ENCODE measurements at places on chromosomes 11 and 22. TPM values are rescaled to one million over a fixed set of nuclear protein-coding genes. Genes with fewer than 3 reads are reported as not detected.
A peak's percentile ranks its signal among the peaks of the same experiment; 100 is the strongest.

POLA2 gene
- polyA plus RNA-seq = 18.4 TPM

DNA sequence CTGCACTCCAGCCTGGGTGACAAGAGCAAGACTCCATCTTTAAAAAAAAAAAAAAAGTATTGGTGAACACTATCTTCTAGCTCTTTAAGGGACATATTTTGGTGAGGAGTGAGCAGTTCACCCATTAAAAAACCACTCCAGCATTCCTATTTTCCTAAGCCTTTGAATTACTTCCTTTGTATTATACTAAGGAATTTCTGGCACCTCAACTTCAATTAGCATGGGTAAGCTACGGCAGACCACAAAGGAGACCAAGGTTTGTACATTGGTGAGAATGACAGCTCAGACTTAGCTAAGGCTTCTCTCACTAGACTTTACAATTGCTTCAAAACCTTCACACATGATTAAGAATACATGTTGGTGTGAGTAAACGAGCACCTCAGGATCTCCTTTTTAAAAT is 57.0 kb upstream of the BIRC3 start:
- no peak for DNase-seq

DNA sequence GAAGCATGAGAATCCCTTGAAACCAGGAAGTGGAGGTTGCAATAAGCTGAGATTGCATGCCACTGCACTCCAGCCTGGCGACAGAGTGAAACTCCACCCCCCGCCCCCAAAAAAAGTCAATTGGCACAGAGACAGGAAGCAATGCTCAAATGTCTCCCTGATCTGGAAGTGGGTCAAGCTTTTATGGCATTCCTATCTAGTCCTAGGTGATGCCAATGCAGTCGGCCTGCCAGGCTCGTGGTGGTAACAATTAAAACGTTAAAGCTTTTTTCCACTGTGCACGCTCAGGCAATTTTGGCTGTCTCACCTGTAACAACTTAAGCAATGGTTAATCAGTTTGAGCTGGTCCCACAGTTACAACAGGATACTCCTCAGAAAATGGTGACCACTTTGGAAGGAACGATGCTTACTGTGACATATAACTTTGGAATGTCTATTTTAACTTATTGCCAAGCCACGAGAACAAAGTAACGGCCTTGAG is 18.9 kb upstream of the PISD start:
- no peak for DNase-seq

DNA sequence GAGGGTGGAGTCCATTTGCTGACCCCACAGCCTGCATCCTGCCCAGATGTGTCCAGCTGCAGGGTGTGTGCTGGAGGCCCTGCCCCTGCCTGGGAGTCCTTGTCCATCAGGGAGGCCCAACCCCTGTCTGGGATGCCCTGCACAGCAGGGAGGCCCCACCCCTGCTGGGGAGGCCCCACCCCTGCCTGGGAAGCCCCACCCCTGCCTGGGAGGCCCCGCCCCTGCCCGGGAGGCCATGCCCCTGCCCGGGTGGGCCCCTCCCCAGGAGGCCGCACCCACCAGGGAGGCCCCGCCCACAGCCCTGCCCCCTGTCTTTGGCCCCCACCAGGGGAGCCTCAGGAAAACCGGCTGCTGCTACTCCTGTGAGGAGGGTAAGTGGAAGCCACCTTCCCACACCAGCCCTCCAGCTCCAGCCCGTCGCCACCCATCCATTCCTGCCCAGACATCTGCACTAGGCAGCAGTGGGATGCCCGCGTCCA is 37.2 kb downstream of the MUC5B start:
- DNase-seq = peak; percentile 91

GRCh38 chr11:74957937-74958629 is 9.0 kb downstream of the SPCS2 start:
- no peak for DNase-seq

DNA sequence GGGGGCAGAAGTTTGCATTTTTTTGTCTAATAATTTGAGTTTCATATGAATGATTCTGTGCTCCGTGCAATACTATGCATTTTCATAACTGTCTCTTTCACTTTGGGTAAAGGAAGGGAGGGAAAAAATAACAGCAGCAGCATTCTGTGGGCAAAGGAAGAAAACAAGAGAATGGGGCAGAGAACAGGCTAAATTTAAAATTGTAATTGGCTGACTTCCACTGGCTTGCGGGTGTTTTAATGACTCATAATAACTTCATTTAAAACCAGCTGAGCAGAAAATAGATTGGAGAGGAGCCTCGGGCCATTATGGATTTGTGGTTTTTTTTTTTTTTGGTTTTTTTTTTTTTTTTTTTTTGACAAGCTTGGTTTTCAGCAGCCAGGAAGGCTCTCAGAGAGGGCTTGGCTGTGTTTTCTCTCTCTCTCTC is 107.4 kb downstream of the ZBTB16 start:
- DNase-seq = no peak

CBLIF gene
- polyA plus RNA-seq = not detected

ACTN3 gene
- 0.03 TPM for polyA plus RNA-seq

DNA sequence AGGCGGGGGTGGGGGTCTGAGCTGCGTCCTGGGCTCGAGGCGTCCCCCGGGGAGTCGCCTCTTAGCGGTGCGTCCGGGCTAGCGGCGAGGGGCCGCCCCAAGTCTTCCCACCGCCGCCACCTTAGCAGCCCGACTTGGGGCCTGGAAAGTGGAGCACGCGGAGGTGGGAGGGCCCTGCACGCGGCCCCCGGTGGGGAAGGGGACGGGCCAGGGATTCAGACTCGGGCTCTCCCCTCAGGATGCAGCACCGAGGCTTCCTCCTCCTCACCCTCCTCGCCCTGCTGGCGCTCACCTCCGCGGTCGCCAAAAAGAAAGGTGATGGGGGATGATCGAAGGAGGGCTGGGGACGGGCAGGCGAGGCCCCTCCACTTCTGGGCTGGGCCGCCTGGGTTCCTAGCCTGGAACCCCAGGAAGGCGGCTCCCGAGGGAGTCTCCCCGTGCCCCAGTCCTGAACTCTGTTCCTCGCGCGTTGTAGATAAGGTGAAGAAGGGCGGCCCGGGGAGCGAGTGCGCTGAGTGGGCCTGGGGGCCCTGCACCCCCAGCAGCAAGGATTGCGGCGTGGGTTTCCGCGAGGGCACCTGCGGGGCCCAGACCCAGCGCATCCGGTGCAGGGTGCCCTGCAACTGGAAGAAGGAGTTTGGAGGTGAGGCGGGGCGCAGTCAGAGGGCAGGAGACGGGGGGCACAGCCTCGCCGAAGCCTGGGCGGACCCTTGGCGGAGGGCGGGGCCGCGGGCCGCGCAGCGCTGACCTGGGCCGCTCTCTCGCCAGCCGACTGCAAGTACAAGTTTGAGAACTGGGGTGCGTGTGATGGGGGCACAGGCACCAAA is 563 bp downstream of the MDK start:
- DNase-seq = peak; percentile 82

GRCh38 chr11:124482362-124483147 is 37.1 kb upstream of the OR8B8 start:
- no peak for DNase-seq

ANO1 gene
- not detected for polyA plus RNA-seq

PLAAT3 gene
- polyA plus RNA-seq = 44.0 TPM

- no peak for DNase-seq
These were observed 7.2 kb upstream of the CCDC83 start for GRCh38 chr11:85848006-85848405.

- no peak for DNase-seq
These were observed 32.1 kb upstream of the CLPB start for GRCh38 chr11:72466410-72466809.

MOGAT2 gene
- not detected for polyA plus RNA-seq

FOLH1 gene
- not detected for polyA plus RNA-seq

ASRGL1 gene
- 4.3 TPM for polyA plus RNA-seq

DNA sequence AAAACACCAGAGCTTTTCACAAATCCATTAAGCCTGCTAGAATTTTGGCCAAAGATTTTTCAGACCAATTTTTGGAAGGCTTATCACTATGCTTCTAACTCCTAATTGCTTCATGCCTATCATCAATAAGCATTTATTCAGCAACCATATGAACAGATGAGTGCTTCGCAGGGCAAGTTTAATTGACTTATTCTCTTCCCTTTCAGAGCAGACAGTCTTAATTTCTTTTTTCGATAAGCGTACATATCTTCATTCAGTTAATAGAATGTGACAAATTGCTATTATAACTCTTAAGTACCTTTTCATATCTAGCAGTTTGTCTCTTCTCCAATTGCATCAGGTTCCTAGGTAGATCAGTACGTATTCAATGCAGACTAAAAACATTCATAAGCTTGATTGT is 298.4 kb upstream of the ANO5 start:
- peak; percentile 15 for DNase-seq

KIF18A gene
- 3.9 TPM for polyA plus RNA-seq

DNA sequence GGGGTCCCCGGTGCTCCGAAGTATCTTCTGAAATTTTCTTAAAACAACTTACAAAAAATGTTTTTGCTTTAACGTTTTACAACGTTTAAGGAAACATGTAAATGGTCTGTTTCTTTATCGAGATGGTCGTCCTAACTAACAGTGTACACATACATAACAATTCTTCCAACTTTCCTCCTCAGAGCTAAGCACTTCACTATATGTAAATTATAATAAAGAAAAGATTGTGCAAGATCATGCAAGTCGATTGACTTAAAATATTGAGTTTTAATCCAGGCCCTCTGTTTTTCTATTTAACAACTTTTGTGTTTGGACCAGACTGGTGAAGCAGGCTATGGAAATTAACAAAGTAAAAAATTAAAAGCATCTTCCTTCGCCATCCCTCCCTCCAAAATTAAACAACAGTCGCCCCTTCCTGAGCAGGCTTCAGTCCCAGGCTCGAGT is 4.9 kb downstream of the ALX4 start:
- DNase-seq = no peak

TTC9C gene
- polyA plus RNA-seq = 31.3 TPM

- DNase-seq = no peak
These were observed 39.5 kb downstream of the HIPK3 start for GRCh38 chr11:33296695-33297094.

Measured in SK-N-SH (cell line).